Fibroblast of pulmonary artery (primary cell): ENCODE measurements at places on chromosomes 16 and 17.

DNA sequence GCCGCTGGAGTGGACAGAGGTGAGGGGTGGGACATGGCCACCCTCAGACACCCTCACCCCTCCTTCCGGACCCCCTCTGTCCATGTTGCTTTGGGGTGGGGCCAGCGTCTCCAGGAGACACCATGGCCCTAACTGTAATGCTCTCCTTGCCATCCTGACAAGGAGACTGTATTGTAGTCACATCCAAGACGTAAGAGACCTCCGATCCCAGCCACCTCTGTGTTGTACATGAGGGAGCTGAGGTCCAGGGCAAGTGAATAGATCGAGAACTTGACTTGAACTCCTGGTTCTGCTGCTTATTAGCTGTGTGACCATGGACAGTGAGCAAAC is 30.2 kb downstream of the POLR3E start:
- DNase-seq = no peak

DNA sequence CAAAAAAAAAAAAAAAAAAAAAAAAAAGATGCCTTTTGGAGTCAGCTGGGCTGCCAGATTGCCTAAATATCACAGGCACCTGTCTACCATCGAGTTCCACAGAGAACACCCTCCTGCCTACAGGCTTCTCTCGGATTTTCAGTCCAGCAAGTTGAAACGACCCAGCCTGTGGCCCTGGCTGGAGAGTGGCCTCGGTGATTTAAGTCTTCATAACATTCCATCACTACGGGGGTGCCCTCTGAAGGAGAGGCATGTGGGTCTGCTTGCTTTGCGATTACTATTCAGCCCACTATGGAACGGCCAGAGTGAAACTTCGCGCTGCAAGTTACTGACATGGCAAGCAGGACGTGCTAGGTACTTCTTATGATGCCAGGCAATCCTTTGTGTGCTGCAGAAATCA is 42.8 kb downstream of the MARCHF10 start:
- DNase-seq = no peak

DNA sequence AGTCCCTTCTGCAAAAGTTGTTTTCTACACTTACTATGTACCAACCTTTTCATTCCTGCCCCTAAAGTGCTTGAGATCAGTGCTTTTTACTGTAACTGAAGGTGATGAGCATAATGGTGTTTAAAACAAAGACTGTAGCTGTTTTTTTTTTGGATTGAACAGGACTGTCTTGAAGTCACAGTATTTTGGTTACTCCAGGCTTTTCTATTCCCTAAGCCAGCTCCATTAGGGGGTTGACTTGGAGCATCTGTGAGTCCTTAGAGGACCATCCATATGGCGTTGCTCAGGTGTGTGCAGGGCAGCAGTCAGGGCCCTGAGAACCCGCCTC is 29.0 kb upstream of the LGALS9 start:
- no peak for DNase-seq

- no peak for DNase-seq
Measured at GRCh38 chr16:77500934-77501664, 66.3 kb upstream of the ADAMTS18 start.

GRCh38 chr17:66508896-66509844 is 206.8 kb downstream of the PRKCA start:
- peak; percentile 77 for DNase-seq

GRCh38 chr16:747978-748746 is 7.4 kb upstream of the CIAO3 start:
- no peak for DNase-seq

DNA sequence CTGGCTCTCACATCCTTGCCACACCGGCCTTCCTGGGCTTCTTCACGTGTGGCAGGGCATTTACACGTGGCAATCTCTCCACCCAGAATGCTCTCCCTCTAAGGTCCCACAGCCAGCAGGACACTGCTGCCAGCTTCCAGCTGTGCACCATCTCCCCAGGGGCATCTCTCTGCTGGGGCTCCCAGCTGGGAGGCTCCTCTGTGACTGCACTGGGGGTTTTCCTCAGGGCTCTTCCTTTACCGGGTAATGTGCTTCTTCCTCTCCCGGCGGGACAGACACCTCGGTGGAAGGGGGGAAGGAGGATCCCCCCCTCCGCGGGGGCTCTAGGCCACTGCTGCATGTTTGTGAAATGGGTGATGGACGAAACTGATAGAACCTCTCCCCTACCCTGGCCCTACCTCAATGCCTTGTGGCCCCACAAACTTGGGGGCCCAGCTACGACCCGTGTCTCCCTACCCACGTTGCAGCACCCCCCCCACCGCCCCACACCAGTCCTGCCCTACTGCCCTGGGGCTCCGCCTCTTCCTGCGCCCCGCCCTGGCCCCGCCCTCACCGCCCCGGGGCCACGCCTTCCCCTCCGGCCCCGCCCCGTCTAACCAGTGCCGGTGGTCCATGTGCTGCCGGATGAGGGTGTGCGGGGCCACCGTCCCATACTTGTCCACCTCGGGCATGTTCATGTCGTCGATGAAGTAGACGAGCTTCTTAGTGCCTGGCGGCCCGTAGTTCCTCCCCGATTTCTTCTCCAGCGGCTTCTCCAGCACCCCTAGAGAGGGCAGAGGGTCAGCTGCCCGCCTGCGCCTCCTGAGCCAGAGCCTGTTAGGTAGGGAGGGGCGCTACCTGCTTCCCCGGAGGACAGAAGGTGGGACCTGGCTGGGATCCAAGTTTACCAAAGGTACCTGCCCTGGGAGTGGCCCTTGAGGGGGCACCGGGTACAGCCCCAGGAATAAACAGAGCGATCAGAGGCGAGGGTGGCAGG is 92.6 kb downstream of the DNAH17 start:
- DNase-seq = no peak

DNA sequence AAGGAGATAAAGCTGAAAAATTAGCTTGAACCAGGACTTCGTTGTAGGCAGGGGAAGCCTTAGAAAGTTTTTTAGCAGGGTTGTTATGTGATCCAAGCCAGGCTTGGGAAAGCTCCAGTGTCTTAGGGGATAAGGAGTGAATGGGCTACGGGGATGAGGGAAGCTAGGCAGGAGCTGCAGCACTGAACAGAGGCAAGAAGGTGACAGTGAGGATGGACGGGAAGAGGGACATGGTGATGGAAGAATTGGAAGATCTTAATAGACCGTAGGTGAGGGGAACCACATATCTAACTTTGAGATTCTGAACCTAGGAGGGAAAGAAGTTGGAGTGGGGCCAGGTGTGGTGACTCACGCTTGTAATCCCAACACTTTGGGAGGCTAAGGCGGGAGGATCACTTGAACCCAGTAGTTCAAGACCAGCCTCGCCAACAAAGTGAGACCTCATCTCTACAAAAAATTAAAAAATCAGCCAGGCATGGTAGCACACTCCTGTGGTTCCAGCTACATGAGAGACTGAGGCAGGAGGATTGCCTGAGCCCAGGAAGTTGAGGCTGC is 3.2 kb downstream of the RHBDL3 start:
- no peak for DNase-seq

DNA sequence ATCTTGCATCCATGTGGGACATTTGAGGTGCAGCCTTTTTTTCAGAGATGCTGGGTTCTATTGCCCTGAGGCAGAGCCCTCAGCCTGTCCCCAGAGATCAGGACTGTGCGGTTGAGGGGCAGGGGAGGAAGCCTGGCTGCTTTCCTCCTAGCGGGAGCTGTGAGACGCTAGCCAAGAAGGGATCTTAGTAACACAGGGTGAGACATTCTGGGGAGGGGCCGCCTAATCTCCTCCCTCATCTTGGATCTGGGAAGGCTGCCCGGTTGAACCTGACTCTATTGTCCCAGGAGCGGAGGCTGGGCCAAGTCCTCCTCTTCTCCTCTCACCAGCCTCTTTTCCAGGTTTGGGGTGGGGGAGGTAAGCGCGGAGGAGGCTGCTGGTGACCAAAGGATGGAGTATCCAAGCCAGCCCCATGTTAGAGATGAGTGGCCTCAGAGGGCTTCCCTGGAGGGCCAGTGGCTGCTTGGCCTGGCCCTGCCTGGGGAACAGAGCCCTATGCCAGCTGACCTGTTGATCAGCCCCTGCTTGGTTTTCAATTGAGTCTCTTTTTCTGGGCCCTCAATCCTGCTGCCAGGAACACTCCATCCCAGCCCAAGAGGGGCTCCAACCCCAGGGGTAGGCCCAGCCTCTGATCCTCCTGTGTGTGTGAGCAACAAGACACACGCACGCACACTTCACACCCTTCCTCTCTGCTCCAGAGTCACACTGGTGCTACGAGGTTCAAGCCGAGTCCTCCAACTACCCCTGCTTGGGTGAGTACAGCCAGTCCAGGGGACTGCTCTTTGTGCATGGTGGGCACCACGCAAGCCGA is 5.0 kb downstream of the CA4 start:
- peak; percentile 85 for DNase-seq

DNA sequence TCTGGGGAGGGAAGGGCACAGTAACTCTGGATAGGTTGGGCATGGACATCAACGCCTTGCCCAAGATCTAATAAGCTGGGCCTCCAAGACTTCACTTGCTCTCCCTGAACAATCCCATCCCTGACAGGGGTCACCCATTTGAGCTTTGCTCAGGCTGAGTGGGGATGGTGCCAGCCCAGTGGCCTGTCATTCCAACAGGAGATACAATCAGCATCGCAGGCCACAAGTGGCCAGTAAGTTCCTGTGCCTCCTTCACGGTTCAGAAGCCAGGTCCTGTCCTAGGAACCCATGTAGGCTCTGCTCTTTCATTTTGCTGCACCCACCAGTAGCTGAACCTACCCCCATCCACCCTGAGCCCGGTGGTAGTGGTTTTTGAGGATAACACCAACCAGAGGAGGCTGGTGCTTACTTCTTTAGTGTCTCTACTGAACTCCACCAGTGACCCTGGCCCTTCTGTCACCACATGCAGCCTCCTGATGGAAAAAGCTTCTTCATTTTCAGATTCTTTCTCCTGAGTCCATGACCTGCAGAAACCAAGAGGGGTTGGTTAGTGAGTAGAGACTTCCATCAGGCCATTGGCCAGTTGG is 14.9 kb downstream of the PLEKHG4 start:
- DNase-seq = no peak

GRCh38 chr17:78125976-78126894 is 2.3 kb downstream of the TMC6 start:
- no peak for DNase-seq

- DNase-seq = no peak
Measured at GRCh38 chr17:51231999-51232398, 27.9 kb downstream of the MBTD1 start.

- DNase-seq = no peak
Measured at GRCh38 chr17:530851-531250, 178.2 kb upstream of the RPH3AL start.
